ENCODE measurements at places on chromosomes 5 and 9.

GRCh38 chr5:142200387-142200786 is 91.8 kb downstream of the NDFIP1 start:
- DNase-seq, result no peak

GRCh38 chr9:124003636-124004349 is 7.8 kb upstream of the LHX2 start:
- DNase-seq, result no peak

- DNase-seq, result no peak
These were observed 1.1 kb upstream of the OBP2B start for GRCh38 chr9:133210202-133210532.

GRCh38 chr5:150641824-150642566 is 1.5 kb downstream of the SYNPO start:
- no peak for DNase-seq

DNA sequence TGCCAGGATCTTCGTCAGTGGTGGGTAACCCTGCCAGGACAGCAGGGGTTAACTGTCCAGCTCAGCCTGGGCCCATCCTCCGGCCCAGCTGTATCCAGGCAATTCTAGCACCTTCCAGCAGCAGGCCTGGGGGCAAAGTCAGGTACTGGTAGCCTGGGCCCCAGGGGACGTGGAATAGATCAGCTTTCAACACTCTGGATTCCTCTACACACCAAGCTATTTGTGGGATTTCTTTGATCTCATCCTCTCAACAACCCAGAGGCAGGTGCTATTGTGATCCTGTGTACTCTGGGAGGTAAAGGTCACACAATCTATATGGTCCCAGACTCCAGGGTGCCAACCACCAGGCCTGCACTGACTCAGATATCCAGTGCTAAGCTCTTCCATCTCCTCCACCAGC is 8.7 kb upstream of the SPOUT1 start:
- no peak for DNase-seq

- DNase-seq, result no peak
These were observed 27.5 kb downstream of the ADAM19 start for GRCh38 chr5:157547941-157548512.

- DNase-seq, result no peak
These were observed 1.3 kb upstream of the DND1 start for GRCh38 chr5:140674629-140675028.

- DNase-seq, result peak; percentile 47
These were observed 208.9 kb downstream of the HSPA4 start for GRCh38 chr5:133260715-133261114.

GRCh38 chr9:112288029-112288428 is 45.4 kb downstream of the PTBP3 start:
- DNase-seq, result no peak

- no peak for DNase-seq
These were observed 54.0 kb upstream of the ALDH1B1 start for GRCh38 chr9:38338342-38339018.

- no peak for DNase-seq
These were observed 13.8 kb downstream of the CSNK1A1 start for GRCh38 chr5:149537374-149537975.

GRCh38 chr9:93886911-93887310 is 68.2 kb downstream of the BARX1 start:
- no peak for DNase-seq

- no peak for DNase-seq
These were observed 518.1 kb downstream of the CSNK1G3 start for GRCh38 chr5:124030043-124030491.

- peak; percentile 41 for DNase-seq
These were observed 25.3 kb downstream of the ZDHHC11B start for GRCh38 chr5:759111-759751.

GRCh38 chr9:123267481-123268198 is 746 bp downstream of the STRBP start:
- DNase-seq, result peak; percentile 21

DNA sequence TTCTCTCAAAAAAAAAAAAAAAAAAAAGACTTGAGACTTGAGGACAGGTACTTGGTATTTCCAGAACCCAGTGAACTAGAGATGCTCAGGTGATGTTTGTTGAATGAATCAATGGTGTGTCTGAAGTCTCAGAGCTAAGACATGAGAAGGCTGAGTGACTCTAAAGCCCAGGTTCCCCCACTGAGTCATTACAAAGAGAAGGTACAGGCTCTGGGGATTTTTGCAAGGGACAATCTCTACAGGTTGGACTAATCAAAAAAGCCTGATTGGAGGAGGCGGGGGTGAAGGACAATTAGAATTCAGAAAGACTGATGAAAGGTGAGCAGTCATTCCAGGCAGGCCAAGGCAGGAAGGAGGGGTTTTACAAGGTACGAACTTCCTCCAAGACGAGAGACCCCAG is 8.2 kb upstream of the FABP6 start:
- no peak for DNase-seq

DNA sequence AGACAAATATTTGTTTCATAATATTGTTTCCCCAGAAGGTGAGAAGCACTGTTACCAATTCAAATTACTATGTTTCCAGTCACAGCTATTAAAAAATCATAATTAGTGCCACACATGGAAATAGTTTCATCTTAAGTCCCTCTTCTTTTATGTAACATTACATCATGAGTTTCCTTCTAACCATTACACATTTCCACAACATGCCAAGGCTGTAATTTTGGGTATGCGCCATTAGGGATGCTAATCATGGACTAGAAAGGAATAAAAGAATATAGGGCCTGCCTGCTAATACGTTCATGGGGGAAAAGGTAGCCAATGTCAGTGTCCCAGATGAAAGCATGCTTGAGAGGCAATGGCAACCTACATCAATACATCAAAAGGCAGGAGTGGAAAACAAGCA is 142.5 kb upstream of the LPAR1 start:
- DNase-seq, result no peak

DNA sequence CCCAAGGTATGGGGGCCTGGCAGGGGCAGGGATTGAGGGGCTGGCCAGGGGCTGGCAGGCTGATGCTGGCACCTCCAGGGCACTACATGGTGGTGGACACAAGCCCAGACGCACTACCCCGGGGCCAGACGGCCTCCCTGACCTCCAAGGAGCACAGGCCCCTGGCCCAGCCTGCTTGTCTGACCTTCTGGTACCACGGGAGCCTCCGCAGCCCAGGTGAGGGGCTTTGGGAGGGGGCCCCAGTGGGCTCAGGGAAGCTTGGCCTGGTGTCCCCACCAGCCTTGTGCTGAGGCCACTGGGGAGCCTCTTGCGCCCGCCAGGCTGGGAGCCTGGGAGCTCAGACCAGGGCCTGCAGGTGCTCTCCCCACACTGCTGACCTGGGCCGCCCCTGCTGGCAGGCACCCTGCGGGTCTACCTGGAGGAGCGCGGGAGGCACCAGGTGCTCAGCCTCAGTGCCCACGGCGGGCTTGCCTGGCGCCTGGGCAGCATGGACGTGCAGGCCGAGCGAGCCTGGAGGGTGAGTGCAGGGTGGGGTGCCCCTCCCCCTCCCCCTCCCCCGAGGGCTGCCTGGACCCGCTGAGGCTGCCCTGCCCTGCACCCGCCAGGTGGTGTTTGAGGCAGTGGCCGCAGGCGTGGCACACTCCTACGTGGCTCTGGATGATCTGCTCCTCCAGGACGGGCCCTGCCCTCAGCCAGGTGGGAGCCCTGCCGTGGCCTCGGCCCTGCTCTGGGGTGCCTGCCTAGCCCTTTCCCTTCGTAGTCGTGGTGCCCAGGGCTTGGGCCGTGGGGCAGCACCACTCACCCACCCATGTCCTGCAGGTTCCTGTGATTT is 5.7 kb downstream of the MAMDC4 start:
- no peak for DNase-seq
